ENCODE measurements at places on chromosomes 2 and 18.
A peak's percentile ranks its signal among the peaks of the same experiment; 100 is the strongest.

GRCh38 chr2:224865016-224865415, 148.9 kb upstream of the CCDC195 start:
- DNase-seq, result no peak

GRCh38 chr2:224722770-224723169, 6.6 kb upstream of the CCDC195 start:
- peak; percentile 32 for DNase-seq

GRCh38 chr18:44693030-44693784, 12.5 kb downstream of the SETBP1 start:
- DNase-seq, result no peak

- peak; percentile 25 for DNase-seq
Observed at GRCh38 chr18:55048892-55049291, 89.6 kb upstream of the CCDC68 start.

GRCh38 chr2:232310696-232311095, 67.9 kb upstream of the ALPP start:
- DNase-seq, result no peak

DNA sequence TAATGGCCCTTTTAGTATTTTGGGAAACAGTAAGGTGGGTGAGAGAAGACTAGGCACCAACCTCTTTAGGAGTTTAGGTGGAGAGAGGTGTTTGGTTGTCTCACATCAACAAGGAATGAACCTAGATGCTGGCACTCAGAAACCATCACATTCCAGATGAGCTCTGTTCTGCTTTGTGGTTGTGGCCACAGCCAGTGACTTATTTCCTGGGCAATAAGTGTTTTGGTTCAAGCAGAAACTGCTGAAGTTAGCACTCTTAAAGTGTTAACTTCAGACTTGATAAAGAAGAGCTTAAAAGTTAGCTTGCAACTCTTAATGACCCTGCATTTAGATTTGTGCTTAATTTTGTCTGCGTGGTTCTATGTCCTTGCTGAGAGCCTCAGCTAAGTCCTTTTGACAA, 929.2 kb downstream of the SLC4A3 start:
- no peak for DNase-seq

- DNase-seq, result peak; percentile 82
Observed at GRCh38 chr2:191811807-191812602, 34.9 kb downstream of the CAVIN2 start.

DNA sequence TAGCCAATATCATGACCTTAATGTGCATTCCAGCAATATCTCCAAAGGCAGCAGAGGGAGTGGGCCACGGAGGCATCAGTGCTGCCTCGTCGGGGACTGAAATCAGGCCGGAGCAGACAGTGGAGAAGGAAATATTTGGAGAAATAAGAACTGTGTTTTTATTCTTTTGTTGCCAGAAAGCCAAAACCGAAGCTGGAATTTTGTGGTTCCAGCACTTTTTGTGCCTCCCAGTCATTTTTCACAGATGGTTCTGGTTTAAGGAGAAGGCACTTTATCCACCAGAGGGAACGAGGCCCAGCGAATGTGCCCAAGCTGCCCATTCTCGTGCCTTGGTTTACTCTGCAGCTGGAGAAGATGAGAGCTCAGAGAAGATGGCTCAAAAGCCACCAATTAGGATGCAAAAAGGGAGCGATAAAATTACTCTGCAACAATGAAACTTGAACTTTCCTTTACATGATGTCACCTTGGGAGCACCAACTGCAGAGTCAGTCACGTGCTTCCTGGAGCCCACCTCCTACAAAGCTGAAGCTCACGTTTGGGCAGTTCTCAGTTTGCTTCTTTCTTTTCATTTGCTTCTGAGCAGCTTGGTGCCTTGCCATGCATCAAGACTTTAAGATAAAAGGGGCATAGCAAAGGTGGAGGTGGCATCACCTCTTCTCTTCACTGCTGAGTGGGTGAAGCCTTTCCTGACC, 288.7 kb downstream of the LPIN1 start:
- no peak for DNase-seq

DNA sequence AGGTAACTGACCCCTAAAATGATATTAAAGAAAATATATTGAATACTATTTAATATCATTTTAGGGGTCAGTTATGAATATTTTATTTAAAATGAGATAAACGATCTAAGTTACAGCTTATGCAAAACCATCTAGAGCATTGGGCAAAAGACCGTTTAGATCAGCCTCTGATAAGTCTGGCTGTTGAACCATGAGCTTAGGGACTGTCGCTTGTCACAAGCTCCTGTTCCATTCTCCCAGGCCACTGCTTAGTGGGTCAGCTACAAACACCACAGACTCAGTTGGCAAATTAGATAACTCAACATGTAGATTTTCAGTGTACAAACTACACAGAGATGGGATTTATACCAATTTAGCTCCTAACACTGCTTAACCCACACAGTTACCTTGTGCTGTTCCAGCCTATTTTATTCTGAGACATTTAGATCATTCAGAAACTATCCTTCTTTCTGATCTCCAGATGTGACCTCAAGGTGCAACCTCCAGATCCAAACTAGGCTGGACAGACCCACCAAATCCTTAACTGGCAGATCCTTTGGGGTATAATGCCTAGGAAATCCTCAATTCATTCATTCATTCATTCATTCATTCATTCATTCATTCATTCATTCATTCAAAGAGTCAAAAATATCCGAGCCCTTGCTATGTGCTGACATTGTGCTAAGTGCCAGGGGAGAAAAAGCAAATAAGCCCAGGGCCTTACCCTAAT, 82.8 kb downstream of the HRH4 start:
- no peak for DNase-seq

GRCh38 chr2:23273786-23274185, 111.2 kb upstream of the KLHL29 start:
- peak; percentile 53 for DNase-seq

DNA sequence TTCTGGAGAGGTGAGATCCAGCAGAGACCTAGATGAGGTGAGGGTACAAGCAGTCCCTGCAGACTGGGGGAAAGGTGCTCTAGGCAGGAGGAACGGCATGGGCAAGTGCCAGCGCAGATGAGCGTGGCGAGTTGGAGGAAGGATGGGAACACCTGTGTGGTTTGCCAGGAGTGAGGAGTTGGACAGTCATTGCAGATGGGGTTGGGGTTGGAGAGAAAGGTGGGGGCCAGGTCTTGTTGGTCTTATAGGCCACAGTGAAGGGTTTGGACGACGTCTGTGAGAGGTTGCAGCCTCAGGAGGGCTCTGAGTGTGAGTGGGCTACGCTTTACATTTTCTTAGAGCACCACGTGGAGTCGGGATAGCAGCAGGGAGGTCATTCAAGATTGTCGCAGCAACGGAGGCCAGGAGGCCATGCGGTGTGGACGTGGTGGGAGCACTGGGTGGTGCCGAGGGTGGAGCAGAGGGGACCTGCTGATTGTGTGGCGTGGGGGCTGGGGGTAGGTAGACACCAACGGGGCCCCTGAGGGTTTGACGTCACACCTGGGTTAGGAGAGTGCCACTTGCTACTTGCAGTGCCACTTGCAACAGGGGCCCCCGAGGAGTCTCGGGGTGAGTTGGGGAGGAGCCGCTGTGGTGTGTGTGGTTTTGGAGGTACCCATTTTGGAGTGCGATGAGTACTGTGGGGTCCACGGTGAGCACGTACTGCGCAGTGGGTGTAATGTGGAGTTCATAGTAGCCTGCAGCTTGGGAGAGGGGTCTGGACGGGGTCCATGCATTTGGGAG, 66.2 kb downstream of the LPIN1 start:
- DNase-seq, result no peak

- no peak for DNase-seq
Observed at GRCh38 chr2:810397-810796, 133.2 kb upstream of the TMEM18 start.

GRCh38 chr2:165967746-165968145, 14.2 kb upstream of the TTC21B start:
- DNase-seq, result no peak

DNA sequence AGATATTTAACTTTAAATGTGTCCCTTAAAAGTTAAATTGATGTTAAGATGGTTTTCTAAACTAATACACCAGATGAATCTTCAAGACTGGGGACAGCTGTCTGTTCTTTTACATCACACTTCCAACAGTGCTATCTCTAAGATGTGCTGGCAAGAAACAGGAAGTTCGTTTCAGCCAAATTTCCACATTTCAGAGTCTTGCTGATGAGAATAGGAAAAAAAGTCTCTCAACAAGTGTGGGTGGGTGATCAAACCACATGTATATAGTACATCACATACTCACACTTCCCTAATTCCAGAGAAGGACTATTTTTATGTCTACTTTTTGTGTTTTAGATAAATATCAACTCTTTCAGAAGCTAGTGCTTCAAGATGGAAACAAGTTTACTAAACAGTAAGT, 1712.8 kb upstream of the TMEFF2 start:
- no peak for DNase-seq

GRCh38 chr2:105487142-105488069, 88.6 kb upstream of the FHL2 start:
- DNase-seq, result no peak

- DNase-seq, result no peak
Observed at GRCh38 chr18:22459491-22459890, 41.8 kb upstream of the CTAGE1 start.

DNA sequence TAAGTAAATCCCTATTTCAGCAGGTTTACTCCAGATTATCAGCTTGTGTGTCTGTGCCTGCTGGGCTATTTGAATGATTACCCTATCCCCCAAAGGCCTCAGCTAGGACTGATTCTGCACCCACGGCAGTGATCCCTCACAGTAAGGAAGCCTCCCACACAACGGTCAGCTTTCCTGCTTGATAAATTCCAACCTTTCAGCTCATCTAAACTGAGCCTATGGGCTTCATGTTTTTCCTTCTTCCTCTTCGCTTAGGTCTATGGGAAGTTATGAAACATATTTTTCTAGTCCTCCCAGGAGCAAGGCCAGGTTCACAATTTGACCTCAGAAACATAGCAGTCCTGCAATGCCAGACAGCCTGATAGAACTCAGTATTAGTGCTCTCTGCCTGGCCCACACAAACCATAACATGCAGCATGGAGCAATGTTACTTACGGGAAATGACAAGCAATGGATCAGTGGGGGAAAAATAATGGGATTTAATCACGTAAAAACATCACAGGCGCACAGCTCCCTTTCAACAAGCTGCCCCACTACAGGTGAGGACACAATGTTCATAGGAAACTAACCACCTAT, 170.9 kb downstream of the ZNF521 start:
- no peak for DNase-seq

GRCh38 chr2:85800586-85800985, 46.8 kb downstream of the ATOH8 start:
- no peak for DNase-seq

GRCh38 chr18:55054021-55054990, 95.0 kb upstream of the CCDC68 start:
- no peak for DNase-seq

- no peak for DNase-seq
Observed at GRCh38 chr2:223786943-223787342, 50.4 kb downstream of the AP1S3 start.

GRCh38 chr18:35716169-35716831, 134.8 kb downstream of the GALNT1 start:
- DNase-seq, result no peak

GRCh38 chr2:223877721-223878410, 40.5 kb upstream of the AP1S3 start:
- peak; percentile 15 for DNase-seq

DNA sequence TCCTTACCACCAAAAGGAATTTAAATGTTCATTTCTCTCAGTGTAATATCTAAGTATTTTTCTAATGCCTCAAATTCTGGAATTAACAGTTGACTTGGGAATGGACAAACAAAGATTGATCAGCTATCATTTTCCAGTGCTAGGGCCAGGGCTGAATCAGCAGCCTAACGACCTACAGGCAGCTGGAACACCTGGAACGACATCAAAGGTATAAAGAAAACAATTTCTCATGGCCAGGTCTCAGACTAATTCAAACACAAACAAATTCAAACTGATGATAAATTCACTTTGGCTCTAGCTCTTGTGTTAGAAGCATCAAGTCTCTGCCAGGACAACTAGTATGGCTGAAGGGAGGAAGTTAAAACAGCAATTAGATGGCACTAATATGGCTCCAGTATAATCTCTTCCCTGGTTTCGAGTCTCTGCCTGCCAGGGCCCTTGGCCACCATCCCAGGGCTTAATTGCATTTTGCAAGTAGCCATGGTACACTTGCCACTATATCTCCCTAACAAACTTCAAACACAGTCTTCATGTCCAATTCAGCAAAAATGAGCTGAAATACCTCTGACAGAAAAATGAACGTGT, 70.2 kb upstream of the FSHR start:
- DNase-seq, result no peak

DNA sequence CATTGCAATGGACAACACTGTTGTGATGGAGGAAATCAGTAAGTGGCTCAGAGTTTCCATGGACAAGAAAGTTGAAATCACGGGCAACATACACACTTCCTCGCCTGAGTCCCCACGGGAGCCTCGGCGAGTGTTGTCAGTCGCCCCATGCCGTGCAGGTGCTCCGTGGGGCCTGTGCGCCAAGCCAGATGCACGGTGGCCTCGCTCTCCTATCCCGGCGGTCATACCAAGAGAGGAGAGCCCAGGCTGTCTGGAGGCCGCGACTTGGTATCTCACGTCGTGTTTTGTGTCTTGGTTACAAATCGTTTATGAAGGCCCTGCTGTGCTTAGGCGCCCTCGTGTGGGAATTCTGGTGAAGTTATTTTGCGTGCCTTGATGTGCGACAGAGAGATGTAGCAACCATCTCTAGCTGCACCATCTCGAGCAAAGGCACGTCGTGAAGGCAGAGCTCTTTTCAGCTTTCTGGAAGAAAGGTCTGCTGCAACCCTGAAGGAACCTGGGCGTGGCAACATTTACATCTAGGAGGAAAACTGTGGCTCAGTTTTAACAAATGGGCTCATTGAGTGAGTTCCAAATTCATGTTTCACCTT, 21.8 kb downstream of the ATG4B start:
- peak; percentile 85 for DNase-seq

DNA sequence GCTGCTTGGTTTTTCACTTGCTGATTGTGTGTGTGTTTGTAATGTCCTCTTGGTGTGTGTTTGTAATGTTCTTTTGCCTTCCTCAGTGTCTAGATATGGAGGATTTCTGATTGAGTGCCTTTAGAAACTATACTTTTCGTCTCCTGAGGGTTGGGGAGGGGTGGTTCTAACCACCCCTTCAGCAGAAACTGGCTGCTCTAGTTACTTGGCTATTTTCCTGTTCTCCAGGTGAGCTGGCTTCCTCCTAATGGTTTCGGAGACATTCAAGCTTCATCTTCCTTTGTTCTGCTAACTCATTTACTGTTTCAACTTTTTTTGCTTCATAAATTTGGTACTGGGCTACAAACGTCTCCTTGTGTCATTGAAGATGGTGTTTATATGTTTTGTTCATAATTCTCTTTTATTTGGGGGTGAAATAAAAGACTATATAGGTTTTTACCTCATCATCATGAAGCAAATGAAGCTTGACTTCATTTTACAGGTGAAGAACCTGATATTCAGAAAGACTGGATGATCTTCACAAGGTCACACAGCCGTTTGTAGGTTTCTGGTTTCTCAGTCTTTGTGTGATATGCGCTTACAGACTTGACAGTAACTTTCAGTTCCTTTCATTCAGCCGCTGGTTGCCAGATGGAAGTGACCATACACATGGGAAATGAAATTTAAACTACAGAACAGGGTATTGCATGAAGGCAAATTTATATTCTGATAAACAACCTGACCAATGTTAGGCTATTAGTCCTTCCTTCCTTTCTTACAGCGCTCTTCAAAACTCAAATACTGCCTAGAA, 238.5 kb downstream of the GALR1 start:
- no peak for DNase-seq

GRCh38 chr2:55916473-55917049, 7.0 kb downstream of the EFEMP1 start:
- DNase-seq, result no peak

Measured in trophoblast cell (in vitro differentiated cells and primary cell).